Cortex of kidney (tissue), 1 donor: ENCODE measurements at places on chromosomes 3 and 15.

- DNase-seq = no peak
These were observed 15.1 kb downstream of the TLNRD1 start for GRCh38 chr15:81015621-81016488.

DNA sequence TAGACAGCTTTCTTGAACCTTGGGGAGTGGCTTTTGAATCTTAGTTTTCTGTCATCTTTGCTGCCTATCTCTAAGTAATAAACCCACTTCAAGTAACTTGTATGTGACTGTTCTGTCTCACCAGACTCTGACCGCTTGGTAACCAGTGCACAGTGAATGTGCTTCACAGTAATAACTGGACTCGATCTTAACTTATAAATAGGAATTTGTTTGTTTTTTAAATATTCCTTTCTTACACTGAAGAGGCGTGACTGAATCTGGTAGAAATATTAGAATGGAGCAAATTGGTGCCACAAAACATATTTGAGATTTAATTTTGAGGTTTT, 318.0 kb downstream of the GBE1 start:
- DNase-seq = no peak

GRCh38 chr15:85116925-85117646, 135.4 kb downstream of the PDE8A start:
- no peak for DNase-seq

GRCh38 chr3:69197922-69198530, 75.6 kb upstream of the LMOD3 start:
- DNase-seq = no peak

GRCh38 chr3:22568285-22568684, 634.8 kb upstream of the UBE2E2 start:
- no peak for DNase-seq

DNA sequence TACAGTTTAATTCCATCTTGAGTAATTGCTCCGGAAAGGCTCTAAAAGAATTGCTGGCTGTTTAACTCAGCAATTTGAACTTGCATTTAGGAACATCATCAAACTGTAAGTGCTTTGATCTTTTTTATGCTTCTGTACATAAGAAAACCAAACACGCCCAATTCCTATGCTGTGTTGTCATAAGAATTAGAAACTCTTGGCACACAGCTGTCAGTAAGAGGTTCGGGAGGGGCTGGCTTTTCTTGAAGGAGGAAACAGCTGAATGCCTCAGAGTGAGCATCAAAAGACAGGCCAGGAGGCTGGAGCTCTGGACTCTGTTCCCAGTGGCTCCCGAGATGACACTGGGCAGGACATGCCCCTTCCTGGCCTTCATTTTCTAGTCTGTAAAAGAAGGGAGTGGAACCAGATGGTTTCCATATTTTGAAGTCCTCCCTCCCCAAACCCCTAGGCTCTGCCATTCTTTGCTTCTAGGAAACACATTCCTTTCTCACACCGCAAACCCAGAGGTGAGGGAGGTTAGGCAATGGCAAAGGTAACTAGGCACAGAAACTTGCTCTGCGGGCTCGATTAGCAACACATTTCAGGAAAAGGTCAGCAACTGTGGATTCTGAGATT, 73.7 kb upstream of the DLG1 start:
- no peak for DNase-seq

- no peak for DNase-seq
These were observed 44.8 kb upstream of the B3GNT5 start for GRCh38 chr3:183208260-183208659.

GRCh38 chr15:98146031-98146820, 185.7 kb downstream of the ARRDC4 start:
- DNase-seq = no peak

DNA sequence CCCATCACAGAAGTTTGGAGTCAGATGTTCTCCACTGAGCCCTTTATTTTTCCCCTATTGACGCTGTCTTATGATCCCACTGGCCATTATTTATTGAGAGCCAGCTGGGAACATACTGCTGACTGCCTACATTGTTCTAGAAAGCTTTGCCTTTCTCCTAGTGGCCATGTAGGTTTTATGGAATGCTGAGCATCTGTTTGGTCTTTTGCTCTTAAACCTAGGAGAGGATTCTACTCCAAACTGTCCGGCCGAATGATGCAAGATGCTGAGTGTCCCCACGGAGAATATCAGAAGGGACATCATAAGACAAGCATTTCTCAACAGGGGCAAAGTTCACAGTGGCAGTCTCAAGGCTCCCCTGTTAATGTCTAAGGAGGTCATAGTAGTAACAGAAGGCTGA, 171.4 kb downstream of the ARRDC4 start:
- DNase-seq = no peak

DNA sequence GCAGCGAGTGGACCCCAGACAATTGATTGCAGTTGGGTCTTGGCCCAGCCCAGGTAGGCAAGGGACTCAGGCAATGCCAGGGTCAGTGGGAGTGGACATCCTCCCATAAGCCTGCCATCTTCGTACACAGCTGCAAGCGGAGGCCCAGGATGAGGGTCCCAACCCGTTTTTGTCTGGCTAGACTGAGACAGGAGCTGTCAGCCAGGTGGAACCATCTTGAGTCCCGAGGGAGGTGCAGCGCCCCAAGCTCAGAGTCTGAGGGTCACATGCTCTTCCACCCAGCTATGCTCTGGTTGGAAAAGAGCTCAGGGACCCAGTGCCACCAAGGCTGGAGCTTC, 22.6 kb upstream of the IP6K2 start:
- no peak for DNase-seq

DNA sequence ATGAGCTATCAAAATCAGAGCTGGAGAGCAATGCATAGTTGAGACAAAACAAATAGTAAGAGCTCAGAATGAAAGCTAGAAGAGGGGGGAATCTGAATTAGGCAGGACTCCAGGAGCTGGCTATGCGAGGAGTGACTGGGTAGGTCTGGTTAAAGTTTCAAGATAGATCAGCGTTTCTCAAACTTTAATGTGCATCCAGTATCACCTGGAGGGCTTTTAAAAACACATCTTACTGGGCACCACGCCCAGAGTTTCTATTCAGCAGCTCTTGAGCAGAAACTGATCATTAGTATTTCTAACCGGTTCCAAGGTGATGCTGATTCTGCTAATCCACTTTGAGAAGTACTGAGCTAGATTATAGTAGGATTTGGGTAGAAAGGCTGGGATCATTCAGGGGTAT, 96.2 kb upstream of the ACP3 start:
- DNase-seq = no peak

GRCh38 chr15:69244798-69245197, 53.9 kb upstream of the PAQR5 start:
- no peak for DNase-seq

DNA sequence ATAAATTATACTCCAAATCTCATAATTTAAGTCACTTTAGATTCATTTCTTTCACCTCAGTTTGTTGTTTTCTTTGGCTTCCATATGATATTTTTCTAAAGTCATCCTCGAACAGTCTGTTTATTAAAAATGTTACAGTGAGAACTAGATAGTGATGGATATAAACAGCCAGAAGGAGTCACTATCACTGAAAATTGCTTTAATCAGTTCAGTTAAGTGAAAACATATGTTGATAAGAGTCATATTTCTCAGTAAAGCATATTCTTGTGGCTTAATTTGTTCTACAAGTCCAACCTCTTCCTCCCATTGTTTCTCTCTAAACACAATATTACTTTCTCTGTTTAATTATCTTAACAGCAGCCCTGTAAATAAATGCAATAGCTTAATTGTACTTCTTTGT, 427.5 kb upstream of the ALCAM start:
- DNase-seq = no peak

DNA sequence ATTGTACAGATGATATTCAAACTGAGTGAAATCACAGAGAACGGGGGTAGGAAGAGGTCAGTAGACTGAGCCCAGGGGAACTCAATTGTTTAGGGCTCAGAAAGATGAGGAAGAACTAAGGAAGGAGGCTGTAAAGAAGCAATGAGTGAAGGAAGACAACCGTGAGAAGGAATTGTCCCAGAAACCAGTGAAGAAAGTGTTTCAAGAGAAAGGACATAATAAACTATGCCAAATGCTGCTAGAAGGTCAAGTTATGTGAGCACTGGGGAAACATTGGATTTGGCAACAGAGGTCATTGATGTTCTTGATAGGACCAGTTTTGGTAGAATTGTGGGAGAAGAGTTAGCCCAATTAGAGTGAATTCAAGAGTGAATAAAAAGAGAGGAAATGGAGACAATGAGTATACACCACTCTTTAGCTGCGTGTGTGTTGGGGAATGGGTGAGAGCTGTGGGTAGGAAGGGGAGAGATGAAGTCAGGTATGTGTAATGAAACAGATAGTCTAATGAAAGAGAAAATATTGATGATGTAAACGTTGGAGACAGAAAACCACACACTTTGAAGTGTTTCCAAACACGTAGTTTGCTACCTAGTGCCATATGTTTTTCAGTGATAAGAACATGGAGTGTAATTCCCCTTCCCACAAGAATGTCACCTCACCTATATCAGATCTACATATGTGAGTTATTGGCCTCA, 42.5 kb upstream of the MME start:
- DNase-seq = no peak

DNA sequence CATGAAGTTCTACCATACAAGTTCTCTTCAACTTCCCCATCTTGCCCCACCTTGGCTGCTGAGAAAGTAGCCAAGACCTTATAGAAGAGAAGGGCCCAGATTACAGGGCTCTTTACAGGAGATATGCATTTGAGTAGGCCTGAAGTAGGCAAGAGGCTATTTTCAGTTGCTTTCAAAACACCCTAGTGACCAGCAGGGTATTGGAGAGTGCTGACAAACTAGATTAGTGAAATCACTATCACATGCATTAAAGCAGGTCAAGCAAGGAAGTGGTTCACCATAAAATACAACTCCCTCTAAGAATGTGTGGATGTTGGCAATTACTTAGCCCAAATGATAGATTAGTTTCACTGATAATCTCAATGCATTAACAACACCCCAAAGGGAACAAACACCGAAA, 2.7 kb upstream of the LZTFL1 start:
- DNase-seq = no peak

DNA sequence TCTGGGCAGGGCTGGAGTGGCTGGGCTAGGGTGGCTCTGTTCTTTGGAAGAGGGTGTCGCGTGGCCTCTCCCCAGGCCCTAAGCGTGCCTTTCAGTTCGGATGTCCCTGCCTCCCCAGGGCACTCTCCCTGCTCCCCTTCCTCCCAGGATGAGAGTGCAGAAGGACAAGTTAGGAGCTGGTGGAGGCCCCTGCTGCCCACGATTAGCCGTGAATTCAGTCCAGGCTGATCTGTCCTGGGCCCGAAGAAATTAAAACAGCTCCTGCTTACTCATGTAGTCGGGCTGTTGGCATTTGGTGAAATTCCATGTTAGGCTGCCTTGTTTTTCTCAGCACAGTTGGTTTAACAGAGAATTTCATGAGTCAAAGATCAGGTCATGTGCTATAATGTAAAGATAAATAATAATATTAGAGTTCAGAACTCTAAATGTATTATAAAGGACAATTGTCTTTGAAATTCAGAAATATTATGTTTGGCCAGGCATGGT, 24.5 kb downstream of the NIPA1 start:
- DNase-seq = no peak

- no peak for DNase-seq
These were observed 643.4 kb upstream of the NR2F2 start for GRCh38 chr15:95687061-95687460.

- no peak for DNase-seq
These were observed 279.2 kb downstream of the PDCD6IP start for GRCh38 chr3:34077417-34078195.

DNA sequence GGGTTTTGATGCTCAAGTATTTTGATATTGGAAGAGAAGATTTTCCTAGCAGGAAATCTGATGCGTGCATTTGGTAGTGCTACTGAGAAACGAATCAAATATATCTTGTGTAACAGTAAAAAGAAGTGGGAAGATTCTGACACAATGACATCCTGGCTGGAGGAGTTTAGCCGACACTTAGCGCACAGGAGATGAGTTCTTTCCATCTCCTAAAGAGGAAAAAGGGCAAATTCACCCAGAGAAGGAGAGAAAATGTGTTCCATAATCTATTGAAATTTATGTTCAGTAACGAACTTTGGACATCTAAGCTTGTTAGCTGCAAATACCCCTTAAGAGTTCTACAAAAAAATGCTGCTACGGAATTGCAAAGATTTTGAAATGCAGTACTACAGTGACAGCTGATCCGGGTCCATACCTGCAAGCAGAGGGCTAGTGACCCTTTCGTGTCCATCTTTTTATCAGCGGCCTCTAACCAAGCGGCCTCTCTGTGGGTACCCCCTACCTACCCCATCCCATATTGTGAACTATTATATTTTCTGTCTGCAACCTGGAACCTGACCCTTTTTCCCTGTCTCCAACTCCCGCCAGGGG, 971 bp downstream of the CPOX start:
- DNase-seq = no peak

DNA sequence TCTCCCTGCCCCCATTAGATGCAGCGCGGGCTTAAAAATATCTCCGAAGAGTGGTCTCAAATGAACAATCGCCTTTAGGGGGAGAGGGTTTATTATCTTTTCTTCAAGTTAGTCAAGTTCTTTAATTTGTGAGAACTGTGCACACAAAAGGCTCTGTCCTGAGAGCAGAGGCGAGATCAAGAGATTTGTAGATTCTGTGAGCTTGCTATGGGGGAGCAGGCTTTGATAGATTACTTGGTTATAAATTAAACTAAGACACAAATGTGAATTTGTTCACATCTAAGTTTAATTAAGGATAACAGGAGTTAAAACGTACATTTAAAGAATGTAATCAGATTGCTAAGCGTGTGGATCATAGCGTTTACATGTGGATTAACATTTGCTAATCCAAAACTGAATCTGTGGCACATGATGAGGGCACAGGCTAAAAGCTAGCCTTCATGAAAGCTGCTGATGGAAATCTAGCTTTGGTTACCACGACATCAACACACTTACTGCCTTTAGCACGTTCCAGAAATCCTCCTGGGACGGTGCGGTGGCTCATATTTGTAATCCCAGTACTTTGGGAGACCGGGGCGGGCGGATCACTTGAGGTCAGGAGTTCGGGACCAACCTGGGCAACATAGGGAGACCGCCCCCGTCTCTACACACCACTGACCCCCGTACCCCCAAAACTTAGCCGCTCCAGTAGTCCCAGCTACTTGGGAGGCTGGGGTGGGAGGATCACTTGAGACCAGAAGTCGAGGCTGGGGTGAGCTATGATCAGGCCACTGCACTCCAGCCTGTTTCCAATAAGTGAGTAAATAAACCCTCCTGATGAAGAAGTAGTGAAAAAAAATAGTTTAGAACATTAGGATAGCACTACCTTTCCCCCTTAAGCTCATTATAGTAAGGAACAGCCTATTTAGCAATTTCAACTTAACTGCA, 1.0 kb upstream of the PRTG start:
- DNase-seq = no peak

- DNase-seq = no peak
These were observed 41.9 kb downstream of the PCOLCE2 start for GRCh38 chr3:142846779-142847577.
